ENCODE measurements at places on chromosomes 7 and 10. TPM values are rescaled to one million over a fixed set of nuclear protein-coding genes. Genes with fewer than 3 reads are reported as not detected.

The NCF1 gene
- not detected for total RNA-seq

The TMEM225B gene
- total RNA-seq = 0.36 TPM

The ASZ1 gene
- total RNA-seq = not detected

The PRLHR gene
- total RNA-seq = 2.6 TPM

The ZMIZ1 gene
- total RNA-seq = 102 TPM

The DGKB gene
- 2.6 TPM for total RNA-seq

- H3K27ac ChIP-seq = peak overlapping the region; percentile 4
- H3K4me1 ChIP-seq = peaks cover 21% of the 10 kb centered on the region
- DNase-seq = no peak
- no peaks in the 10 kb centered on the region for H3K27me3 ChIP-seq
- no peak overlapping the region for H3K4me3 ChIP-seq
These were observed 147.8 kb downstream of the ADAM12 start for GRCh38 chr10:126240483-126240882.

GRCh38 chr7:70915067-70915466, 216.9 kb upstream of the GALNT17 start:
- H3K4me1 ChIP-seq = no peaks in the 10 kb centered on the region
- no peaks in the 10 kb centered on the region for H3K36me3 ChIP-seq
- DNase-seq = no peak
- H3K4me3 ChIP-seq = no peak overlapping the region
- peaks cover 5% of the 10 kb centered on the region for H3K27me3 ChIP-seq
- H3K27ac ChIP-seq = no peak overlapping the region

DNA sequence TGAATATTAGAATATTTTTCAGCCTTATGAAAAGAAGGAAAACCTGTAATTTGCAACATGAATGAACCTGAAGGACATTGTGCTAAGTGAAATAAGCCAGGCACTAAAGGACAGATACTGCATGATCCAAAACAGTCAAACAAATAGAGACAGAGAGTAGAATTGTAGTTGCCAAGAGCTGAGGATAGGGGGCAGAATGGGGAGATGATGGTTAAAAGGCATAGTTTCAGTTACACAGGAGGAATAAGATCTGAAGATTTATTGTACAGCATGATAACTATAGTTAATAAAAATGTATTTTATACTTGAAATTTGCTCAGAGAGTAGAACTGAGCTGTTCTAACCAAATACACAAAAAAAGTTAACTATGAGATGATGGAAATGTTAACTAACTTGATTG, 149.0 kb upstream of the TMEM106B start:
- no peaks in the 10 kb centered on the region for H3K36me3 ChIP-seq
- no peak overlapping the region for H3K4me3 ChIP-seq
- H3K27me3 ChIP-seq = no peaks in the 10 kb centered on the region
- H3K4me1 ChIP-seq = peaks cover 6% of the 10 kb centered on the region

GRCh38 chr10:33781606-33782395, 447.3 kb upstream of the NRP1 start:
- no peaks in the 10 kb centered on the region for H3K36me3 ChIP-seq
- no peak overlapping the region for H3K4me3 ChIP-seq
- no peak overlapping the region for H3K27ac ChIP-seq
- no peak for DNase-seq

- H3K4me1 ChIP-seq = no peaks in the 10 kb centered on the region
- H3K27me3 ChIP-seq = no peaks in the 10 kb centered on the region
- DNase-seq = peak; percentile 64
These were observed 188.4 kb downstream of the EBF3 start for GRCh38 chr10:129775681-129776080.

DNA sequence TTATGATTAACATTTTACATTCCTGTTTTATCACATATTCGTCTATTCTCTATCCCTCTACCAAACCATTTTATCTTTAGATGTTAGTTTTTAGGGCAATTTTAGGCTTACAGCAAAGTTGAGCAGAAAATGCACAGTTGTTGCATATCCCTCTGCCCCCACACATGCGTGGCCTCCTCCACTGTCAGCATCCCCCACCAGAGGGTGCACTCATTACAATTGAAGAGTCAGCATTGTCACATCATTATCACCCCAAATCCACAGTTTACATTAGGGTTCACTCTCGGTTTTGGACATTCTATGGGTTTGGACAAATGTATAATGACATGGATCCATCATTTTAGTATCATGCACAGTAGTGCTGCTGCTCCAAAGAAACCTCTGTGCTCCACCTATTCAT, 86.4 kb downstream of the WDR37 start:
- no peak overlapping the region for H3K4me3 ChIP-seq
- DNase-seq = no peak
- H3K36me3 ChIP-seq = no peaks in the 10 kb centered on the region
- H3K4me1 ChIP-seq = peaks cover 6% of the 10 kb centered on the region

GRCh38 chr10:4984223-4984622, 19.4 kb downstream of the AKR1C2 start:
- no peak for DNase-seq
- H3K4me1 ChIP-seq = peaks cover 8% of the 10 kb centered on the region
- no peak overlapping the region for H3K27ac ChIP-seq
- no peak overlapping the region for H3K4me3 ChIP-seq

GRCh38 chr10:90458054-90458453, 399.8 kb downstream of the HTR7 start:
- no peak overlapping the region for H3K27ac ChIP-seq
- no peak overlapping the region for H3K4me3 ChIP-seq
- H3K36me3 ChIP-seq = no peaks in the 10 kb centered on the region

GRCh38 chr10:104081998-104082397, 3.7 kb downstream of the COL17A1 start:
- no peaks in the 10 kb centered on the region for H3K27me3 ChIP-seq
- no peak overlapping the region for H3K4me3 ChIP-seq
- no peaks in the 10 kb centered on the region for H3K36me3 ChIP-seq
- peaks cover 24% of the 10 kb centered on the region for H3K4me1 ChIP-seq
- no peak for DNase-seq

Data from type B pancreatic cell (in vitro differentiated cells).